Body of pancreas (tissue), 4 donors: ENCODE measurements at places on chromosomes 12 and 14.

- no peak for DNase-seq
Measured at GRCh38 chr14:83287300-83287699, 1753.6 kb upstream of the SEL1L start.

- DNase-seq: peak; percentile 72
Measured at GRCh38 chr12:122106843-122107242, 28.3 kb downstream of the MLXIP start.

DNA sequence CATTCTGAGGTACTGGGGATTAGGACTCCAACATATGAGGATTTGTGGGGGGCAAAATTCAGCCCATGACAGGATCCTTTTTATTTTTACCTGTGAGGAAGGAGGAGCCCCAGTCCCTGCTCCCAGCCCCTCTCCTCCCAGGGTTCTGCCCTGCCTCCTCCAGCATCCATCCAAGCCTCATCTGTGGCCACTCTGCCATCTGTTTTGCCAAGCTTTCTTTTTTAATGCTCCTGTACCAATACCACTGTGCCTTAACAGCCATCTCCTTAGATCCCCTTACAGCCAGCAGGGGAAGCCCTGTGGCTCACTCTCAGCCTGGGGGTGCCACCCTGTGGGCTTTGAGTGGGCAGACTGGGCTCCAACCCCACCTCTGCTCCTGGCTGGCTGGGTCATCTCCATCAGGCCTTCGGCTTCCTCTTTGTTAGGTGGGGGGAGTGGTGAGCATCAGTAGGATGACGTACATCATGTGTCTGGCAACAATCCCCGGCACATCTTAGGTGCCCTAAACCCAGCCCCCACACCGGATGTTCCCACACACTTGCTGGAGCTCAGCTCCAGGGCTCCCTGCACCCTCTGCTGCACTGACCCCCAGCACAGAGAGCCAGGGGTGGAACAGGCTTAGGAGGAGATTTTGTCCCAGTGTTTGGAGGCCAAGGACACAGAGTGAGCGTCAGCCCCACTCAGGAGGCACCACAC lies 40.2 kb downstream of the CYP46A1 start:
- no peak for DNase-seq

- no peak for DNase-seq
Measured at GRCh38 chr14:104145826-104146601, 7.6 kb downstream of the KIF26A start.

DNA sequence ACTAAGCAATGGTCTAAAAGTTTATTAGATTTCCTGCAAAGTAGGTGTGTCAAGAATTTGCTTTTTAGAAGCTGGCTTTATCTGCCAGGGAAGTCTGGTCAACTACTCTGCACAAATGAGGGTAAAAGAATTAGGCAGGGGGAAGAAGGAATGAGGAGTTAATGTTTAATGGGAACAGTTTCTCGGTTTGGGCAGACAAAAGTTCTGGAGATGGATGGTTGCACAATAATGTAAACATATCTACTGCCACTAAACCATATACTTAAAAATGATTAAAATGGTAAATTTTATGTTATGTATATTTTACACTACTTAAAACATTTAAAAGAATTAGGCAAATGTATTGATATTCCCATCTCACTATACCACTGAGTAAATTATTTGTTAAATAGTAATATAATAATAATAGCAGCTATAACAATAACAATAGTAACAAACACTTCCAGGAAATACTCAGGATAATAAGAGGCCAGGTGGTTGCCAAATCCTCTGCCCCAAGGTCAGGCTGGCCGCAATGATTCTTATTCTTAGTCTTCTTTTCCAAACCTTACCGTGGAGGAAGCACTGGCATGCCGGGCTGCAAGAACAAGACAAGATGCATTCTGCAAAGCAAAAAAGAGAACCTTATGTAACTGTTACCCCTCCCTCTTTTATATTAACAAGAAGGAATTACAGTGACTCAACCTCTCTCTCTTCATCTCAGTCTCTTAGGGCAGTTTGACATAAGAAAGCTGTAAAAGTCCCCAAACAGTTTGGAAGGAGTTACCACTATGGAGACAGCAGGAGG lies 13.9 kb downstream of the CS start:
- DNase-seq: no peak

- no peak for DNase-seq
Measured at GRCh38 chr14:57884175-57884574, 18.3 kb upstream of the SLC35F4 start.

DNA sequence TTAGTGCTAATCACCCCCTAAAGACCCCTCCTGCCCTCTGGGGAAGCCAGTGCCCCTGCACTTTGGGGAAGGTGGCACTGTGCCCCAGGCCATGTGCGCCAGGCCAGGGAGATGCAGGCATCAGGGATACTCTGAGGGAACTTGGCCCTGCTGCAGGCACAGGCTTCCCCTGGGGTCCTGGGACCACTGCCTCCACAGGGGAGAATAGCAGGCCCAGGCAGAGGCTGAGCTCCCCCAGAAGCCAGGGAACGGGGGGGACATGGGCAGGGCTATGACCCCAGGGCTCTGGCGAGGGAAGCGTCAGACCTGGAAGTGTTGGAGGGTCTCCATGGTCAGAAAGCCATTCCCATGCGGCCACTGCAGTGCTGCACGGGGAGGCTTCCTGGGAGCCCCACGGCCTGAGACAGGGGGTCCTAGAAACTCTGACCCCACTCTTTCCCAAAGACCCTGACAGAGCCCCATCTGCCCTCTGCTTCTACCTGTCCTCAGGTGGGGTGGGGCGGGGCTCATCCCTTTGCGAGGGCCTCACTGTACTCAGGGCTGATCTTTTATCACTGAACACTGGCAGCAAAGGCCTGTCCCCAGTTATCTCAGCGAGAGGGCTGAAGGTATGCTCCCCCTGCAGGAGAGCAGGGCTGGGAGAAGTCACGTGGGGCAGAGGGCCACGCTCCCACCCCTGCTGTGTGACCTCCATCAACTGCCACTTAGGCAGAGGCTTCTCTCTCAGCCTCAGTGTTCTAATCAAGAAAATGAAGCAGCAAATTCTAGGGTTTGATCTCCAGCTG lies 160.0 kb downstream of the CALM1 start:
- DNase-seq: no peak

DNA sequence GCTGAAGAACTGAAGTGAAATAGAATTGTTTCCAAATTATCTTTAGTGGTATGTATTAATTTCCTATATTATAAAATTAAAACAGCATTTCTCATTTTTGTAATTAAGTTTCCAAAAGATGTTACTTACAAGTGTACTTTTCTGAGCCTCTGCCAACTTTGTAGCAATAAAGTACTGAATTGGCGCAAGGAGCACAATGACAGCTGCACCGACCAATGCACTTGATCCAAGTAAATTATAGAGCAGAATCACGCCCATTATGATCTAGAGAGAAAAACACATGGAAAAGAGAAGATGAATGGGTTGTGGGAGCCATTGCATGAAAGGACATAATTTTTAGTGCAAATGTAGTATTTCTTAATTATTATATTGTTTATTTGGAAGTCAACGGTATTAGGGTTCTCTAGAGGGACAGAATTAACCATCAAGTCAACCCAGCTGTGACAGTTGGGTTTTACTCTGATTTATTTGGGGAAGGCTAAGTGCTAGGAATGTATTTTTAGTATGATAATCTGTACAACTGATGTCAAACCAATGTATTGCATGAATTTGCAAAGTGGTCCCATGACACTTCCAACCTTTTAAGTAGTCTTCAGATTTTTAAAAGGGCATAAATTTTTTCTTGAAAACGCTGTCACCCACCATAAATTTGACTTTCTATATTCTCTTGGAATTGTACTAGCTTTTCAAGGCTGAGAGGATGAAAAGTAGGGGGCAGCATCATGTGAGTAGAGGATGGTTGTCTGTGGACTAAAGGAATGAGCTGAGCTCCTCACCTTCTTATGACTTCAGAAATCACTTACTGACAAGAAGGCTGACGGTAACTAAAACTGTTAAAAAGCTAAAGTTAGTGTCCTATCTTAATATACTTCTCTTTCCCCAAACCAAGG lies 33.0 kb downstream of the ABCC9 start:
- DNase-seq: no peak

- DNase-seq: no peak
Measured at GRCh38 chr12:29730481-29730880, 53.3 kb downstream of the TMTC1 start.

DNA sequence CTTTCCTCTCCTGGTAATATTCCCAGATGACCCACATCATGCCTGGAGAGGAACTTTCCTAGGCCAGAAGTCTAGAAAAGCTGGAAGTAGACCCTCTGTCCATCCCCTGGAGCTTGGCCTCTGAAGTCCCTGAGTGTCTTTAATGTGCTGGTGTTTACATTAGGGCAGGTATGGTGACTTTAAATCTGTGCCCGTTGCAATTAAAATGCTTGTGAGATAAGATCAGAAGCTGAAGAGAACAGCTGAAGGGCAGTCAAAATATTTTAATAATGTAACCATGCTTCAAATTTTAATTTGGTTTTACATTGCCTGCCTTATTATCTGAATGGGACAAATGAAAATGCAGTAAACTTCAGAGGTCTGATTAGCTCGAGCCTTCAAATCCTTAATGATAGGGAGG lies 1022.5 kb downstream of the BCL11B start:
- DNase-seq: no peak
